ENCODE measurements at places on chromosomes 6 and 20.

DNA sequence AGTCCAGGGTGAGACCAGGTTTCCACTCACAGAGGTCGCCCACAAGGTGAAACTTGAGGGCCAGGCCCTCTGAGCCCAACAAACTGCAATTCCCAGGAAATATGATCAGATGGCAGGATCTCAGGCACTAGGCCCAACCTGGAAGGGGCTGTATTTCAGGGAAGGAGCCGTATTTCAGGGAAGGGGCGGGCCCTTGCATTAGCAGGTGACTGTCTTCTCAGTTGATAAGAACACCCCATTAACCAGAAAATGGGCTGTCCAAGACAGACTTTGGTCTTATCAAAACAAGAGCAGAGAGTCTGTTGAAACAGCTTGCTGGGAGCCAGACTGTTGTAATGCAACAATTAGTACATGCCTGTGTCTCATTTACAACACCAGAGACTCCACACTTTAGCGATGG, 10.9 kb upstream of the BNIP5 start:
- DNase-seq, result no peak

DNA sequence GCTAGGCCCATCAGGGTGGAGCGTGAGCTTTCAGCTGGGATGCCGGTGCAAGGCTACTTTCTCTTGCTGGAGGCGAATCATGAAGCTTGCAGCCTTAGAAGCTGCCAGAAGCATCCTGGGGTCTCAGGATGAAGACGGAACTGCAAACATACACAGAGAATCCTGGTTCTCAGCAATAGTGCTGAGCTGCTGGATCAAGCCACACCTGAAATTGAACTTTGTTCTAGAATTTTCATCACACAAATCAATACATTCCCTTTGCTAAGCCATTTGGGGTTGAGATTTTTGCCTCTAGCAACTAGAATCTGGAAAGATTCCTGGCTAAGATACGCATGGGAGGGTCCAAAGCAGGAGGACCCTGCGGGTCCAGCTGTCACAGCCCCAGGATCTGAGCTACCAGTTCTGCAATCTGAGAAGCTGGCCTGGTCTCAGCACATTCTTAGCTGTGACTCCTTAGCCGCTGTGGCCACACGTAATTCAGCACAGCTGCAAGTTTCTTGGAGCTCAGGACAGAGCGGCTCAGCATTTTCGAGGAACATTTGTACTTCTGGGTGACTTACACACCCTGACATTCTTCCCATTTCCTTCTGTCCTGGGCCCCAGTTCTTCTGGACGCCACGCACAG, 6.6 kb upstream of the ARFGAP1 start:
- no peak for DNase-seq

GRCh38 chr20:57243480-57244220, 22.8 kb downstream of the BMP7 start:
- no peak for DNase-seq

- no peak for DNase-seq
These were observed 55.6 kb downstream of the FRK start for GRCh38 chr6:116004841-116005815.

- no peak for DNase-seq
These were observed 10.6 kb upstream of the FAM8A1 start for GRCh38 chr6:17589406-17590096.

DNA sequence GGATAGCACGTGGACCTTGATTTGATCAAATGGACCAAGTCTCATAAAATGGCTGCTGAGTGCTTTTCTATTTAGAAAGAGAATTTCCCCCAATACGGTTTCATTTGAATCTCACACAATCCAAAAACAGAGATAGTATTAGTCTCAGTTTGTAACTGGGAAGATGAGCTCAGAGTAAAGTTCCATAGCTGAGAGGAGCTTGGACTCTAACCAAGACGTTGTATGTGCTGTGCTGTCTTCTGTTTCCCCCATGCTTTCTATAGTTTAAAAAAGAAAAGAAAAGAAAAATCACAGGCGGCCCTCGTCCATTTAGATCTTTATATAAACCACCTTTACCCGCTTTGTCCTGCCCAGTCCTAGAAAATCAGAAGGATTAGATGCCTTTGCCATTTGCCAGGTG, 58.1 kb downstream of the AKAP12 start:
- DNase-seq, result no peak

GRCh38 chr6:16473908-16474771, 235.8 kb downstream of the GMPR start:
- DNase-seq, result no peak
